ENCODE measurements at places on chromosomes 4 and X.

DNA sequence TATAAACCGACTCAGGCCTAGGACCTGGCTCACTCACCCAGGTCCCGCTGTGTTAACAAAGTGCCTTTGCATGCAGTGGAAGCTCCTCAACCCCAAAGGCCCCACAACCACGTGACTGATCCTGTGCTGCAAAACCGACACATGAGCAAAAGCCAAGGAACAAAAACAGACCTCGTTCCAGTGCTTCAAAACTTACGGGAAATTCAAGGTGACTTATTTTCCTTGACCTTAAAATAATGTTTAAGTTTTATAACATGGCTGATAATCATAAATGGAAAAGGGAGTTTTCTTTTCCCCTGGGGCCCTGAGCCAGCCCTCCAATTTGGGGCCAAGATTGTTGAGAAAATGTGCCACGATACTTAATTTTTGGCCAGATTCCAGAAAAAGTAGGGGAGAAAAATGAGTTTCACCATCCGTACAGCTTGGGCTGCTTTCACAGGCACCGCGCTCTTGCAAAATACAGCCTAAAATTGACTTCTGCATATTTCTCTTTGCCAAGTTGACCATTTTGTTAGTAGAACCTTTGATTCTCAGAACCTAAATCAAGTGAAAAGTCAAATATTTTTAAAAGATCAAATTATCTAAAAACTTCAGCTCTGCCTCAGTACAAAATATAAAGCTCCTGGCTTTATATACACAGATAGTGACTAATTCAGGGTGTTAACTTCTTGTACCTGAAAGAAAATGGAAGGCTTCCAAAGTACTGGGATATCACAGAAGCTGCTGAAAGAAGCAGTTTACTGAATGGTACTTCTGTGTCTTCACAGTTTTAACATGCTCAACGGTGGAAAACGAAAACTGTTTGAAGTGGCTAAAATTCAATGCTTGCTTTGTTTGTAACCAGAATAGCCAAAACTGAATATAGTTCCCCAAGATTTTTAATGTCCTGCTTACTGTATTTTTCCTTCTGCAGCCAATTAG, 93.8 kb downstream of the APBB2 start:
- peak; percentile 85 for DNase-seq

- no peak for DNase-seq
Observed at GRCh38 chr4:65737672-65738071, 67.4 kb upstream of the EPHA5 start.

DNA sequence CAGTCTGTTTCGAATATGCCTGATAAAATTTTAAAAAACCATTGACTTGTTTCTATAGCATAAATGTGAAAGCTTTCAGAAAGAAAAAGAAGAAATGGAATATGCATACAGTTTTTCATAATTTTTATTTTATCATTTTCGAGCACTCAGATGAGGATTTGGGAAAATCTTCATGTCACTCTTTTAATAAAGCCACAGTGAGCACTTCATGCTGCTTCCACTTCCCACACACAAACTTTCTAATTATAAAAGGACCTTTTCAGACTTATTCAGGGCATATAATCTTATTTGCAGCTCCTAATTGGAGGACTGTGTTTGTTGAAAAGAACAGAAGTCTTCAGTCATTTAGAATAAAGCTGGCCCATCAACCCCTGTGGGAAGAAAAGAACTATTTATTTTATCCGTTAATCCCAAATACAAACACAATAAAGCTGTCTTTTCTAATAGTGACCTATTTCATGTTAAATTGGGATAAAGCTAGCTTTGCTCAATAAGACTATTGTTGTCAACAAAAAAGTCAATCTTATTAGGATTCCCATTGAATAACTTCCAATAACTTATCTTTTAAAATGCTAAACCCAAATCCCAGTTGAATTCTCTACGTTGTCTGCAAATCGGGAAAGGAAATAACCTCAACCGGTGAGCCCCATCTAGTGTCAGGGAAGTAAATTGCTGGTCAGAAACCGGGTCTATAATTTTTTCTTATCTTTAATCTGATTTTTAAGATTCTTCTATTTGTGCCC, 211.5 kb downstream of the PDGFRA start:
- DNase-seq = peak; percentile 17

DNA sequence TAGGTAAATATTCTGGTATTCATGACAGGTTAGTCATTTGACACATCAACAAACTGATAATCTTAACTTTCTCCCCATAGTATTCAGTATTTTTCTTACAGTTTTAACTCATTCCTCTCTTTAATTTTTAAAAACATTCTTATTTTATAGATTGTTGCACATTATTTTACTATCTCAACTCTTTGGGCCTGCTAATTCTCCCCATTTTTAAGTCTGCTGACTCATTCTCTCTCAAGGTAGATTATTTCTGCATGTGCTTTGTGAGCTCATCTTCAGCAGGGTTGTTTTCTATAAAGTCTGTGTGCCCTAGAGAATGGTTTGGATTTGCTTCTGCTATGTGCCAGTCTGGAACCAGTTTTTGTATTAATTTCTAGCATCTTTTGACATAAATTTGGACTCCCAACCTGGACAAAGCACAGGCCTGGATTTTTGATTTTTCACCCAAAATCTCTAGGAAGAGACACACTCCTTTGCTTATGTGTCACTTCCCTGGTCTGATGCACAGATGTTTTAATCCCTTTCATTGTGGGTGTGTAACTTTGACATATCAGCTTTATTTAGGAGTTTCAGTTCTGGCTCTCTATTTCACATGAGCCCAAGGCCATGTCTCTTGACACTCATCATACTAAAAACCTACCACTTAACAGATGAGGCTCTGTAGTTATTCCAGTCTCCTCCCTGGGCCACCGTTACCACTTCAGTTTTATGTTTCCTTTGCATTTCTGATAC, 194.3 kb upstream of the PGRMC2 start:
- DNase-seq = no peak

- DNase-seq = no peak
Observed at GRCh38 chr4:53780736-53781400, 189.6 kb upstream of the LNX1 start.

- peak; percentile 29 for DNase-seq
Observed at GRCh38 chr4:104420766-104421165, 73.9 kb downstream of the CXXC4 start.

- peak; percentile 37 for DNase-seq
Observed at GRCh38 chr4:99827454-99827853, 10.8 kb downstream of the DAPP1 start.

GRCh38 chrX:13123857-13124345, 79.5 kb upstream of the FAM9C start:
- no peak for DNase-seq

- no peak for DNase-seq
Observed at GRCh38 chr4:3390288-3390811, 51.4 kb upstream of the HGFAC start.

- DNase-seq = no peak
Observed at GRCh38 chr4:75593393-75593792, 36.9 kb downstream of the CDKL2 start.

GRCh38 chrX:9622128-9622527, 143.5 kb downstream of the GPR143 start:
- no peak for DNase-seq

- DNase-seq = peak; percentile 2
Observed at GRCh38 chrX:104482757-104483156, 83.2 kb upstream of the IL1RAPL2 start.

DNA sequence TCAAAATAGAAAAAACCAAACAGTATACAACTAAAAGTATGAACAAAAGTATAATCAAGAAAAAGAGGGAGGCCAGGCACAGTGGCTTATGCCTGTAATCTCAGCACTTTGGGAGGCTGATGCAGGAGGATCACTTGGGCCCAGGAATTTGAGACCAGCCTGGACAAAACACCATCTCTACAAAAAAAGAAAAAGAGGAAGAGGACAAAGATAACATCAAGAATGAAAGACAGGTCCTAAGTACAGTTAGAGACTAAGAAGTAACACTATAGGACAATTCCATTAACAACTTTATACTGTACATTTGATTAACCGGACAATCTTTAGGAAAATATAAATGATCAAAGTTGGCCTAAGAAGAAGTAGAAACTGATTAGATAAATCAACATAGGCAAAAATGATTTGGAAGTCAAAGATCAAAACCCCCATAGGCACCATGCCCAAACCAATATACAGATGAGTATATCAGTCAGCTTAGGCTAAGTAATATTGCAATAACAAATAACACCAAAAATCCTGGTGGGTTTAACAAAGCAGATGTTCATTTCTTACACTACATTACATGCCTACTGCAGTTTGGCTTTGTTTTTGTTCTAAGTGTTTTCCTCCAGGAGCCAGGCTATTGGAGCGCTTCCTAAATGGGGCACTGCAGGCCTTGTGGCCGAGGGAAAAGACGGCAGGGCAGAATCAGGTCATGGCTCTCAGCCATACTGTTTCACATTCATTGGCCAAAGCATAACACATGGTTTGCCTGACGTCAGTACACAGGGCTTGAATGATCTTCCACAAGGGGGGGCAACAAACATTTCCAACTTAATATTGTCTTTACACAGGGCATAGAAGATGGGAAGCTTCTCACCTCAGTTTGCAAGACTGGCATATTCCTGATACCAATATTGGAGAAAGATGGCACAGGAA, 42.2 kb upstream of the HGFAC start:
- peak; percentile 10 for DNase-seq

DNA sequence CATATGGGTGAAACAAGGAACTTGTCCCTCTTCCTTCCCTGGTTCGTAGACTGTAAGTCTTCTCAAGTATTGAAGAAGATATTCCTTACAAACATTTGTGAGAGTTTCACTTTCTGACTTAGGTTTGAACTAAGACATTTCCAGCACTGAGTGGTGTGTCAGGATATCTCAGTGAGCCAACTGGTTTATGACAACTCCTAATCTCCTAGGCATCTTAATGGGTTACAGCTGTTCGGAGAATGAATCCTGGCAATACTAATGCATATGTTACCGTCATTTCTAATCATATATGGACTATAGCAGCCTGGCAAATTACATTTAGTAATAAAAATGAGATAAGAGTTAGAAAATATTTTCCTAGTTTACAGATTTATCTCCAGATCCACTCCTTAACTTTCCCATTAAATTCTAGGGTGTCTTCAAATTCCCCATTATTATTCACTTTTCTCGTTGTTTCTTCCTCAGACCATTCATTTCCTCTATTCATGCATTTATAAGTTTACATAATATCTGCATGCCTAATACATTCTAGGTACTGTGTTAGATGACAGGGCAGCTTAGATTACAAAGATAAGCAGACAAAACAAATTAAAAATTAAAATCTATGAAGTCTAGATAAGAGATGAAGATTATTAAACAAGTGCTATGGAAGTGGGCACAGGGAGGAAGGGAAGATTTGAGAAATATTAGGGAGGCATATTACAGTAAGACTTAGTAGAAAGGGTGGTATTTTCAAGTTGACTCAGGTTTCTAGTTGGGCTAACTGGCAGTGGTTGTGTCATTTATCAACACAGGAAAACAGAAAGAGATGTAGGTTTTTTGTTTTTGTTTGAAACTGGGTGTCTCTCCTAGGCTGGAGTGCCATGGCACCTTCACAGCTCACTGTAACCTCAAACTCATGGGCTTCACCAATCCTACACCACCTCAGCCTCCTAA, 173.9 kb downstream of the WDFY3 start:
- DNase-seq = peak; percentile 58

- DNase-seq = peak; percentile 67
Observed at GRCh38 chr4:133146574-133147241, 2.4 kb upstream of the PCDH10 start.

DNA sequence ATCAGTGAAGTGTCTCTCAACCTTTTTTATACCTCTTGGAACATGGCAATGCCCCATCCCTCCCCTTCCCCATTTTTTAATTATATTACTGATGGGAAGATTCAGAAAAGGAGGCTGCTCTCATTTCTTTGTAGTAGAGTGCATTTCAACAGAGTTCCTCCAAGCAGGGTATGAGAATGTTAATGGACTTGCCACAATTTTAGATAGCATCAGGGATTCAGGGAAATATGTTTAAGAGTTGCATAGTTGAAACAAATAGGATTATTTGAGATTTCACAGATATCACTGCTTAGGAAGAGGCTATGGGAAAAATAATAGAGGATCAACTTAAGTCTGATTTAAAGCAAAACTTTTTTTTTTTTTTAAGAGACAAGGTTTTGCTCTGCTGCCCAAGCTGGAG, 46.2 kb downstream of the DIPK2B start:
- peak; percentile 16 for DNase-seq

DNA sequence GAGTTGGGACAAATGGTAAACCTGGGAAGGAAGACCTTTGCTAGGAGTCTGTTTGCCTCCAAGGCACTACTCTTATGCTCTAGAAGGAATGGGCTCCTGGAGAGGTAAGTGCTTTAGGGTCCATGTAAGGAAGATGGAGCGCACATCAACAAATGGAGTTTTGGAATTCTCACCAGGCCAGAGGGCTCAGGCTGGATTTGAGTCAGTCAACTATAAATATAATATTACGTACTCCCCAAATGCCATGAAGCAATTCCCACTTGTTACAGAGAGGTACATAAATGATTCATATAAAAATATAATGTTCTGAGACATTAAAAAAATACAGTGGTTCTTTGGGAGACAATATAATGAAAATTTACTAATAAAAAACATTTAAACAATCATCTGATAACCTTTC, 1.6 kb upstream of the SLC9B1 start:
- DNase-seq = peak; percentile 15

DNA sequence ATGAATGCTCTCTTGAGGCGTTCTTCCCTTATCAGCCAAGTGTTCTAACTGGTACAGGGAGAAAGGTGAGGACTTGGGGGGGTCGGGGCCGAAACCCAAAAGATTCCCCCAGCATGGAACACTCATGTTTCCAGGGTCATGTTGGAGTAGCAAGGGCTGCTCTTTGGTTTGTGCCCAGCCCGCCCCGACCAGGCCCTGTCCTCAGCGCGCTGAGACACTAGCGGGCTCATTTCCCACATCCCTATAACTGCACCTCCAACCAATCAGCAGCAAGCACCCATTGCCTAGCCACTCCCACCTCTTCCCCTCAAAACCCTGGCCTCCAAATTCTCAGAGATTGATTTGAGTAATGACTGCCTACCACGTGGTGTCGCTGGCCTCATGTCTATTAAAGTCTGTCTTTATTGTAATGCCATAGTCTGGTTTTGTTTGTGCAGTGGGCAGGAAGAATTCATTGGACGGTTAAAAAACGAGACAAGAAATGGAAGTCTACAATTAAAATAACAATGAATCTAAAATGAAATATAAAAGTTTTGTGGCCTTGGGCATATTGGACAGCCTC, 1928.4 kb downstream of the STIM2 start:
- no peak for DNase-seq

DNA sequence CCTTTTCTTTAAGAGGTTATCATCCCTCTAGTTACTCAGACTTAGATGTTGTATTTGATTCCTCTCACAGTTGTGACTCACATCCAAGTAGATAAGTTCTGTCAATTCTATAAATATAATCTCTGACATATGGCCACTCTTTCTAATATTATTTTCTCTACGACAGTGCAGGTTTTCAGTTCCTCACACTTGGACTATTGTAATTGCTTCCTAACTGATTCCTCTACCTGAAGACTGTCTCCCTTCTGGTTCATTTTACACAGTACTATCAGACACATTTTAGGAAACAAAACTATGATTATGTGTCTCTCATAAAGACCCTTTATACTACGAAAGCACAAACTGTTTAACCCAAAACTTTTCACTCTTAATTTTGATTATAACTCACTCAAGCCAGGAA, 31.3 kb upstream of the GNRHR start:
- no peak for DNase-seq

Data from amniotic epithelial cell (primary cell).